ENCODE measurements at places on chromosomes 1 and 21. TPM values are rescaled to one million over a fixed set of nuclear protein-coding genes. Genes with fewer than 3 reads are reported as not detected.

DNA sequence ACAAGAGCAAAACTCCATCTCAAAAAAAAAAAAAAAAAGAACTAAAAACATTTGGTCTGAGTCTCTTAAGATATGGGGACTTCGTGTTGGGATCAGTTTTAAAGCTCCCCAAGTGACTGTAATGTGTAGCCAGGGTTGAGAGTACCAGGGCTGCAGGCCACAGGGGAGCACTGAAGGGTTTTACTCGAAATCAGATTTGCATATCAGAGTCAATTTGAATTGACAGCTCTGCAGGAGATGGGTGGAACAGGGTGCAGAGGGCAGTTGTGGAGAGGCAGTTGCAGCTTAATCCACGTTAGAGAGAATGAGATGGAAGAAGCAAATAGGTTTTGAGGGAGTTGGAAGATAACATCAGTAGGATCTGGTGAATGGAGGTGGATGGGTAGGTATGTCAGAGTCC lies 20.6 kb upstream of the ELOA start:
- no peaks in the 10 kb centered on the region for H3K36me3 ChIP-seq
- no peak overlapping the region for H3K27ac ChIP-seq
- no peak for DNase-seq
- H3K4me1 ChIP-seq: peaks cover 10% of the 10 kb centered on the region

DNA sequence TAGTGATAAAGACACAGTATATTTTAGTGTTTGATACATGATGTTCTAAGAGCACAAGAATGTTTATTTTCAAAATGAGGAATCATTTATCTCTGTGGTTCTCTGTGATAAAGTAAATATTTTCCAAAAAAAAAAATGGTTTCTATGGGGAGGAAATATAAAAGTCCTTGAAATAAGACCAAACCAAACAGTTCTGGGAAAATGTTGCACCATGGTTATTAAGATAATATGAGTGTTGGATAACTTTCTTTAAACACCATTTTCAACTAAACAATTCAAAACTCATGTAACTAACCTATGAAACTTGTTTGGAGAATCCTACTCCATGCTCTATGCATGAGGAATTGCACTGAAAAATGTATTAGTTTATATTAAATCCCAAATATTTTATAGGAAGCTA lies 184.6 kb downstream of the KCNT2 start:
- no peak overlapping the region for H3K4me3 ChIP-seq
- H3K36me3 ChIP-seq: no peaks in the 10 kb centered on the region
- no peaks in the 10 kb centered on the region for H3K27me3 ChIP-seq
- no peaks in the 10 kb centered on the region for H3K4me1 ChIP-seq

The PLA2G2D gene
- not detected for total RNA-seq

DNA sequence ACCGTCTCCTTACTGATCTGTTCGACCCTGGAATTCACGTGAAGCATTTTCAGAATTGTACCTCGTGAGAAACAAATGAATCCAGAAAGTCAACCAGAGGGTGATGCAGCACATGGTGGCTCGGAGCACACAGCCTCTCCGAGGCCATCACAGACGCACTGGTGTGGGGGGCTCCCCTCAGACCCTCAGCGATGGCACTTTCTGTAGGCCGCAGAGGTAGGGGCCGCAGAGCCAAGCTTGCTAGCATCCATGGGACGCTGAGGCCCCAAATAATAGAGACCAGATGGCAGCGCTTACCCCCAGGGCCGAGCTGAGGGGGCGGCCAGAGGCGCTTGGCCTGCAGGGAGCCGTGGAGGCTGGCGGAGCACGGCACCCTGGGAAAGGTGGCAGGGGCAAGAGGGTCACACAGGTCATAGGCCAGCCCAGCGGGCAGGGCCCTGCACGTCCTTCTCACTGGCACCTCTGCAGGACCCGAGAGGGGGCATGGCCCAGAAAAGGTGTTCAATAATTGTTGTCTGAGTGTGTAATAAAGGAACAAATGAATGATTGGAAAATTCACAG lies 28.1 kb upstream of the COL6A2 start:
- no peaks in the 10 kb centered on the region for H3K27me3 ChIP-seq
- no peak overlapping the region for H3K4me3 ChIP-seq
- DNase-seq: no peak
- H3K4me1 ChIP-seq: no peaks in the 10 kb centered on the region
- H3K36me3 ChIP-seq: no peaks in the 10 kb centered on the region
- H3K27ac ChIP-seq: no peak overlapping the region

- H3K4me3 ChIP-seq: no peak overlapping the region
- H3K27me3 ChIP-seq: peaks cover 93% of the 10 kb centered on the region
- no peak overlapping the region for H3K27ac ChIP-seq
- DNase-seq: no peak
- no peaks in the 10 kb centered on the region for H3K36me3 ChIP-seq
Measured at GRCh38 chr1:147077936-147078605, 94.2 kb downstream of the PRKAB2 start.

All from adrenal gland (tissue), 19 donors.